ENCODE measurements at places on chromosomes 2 and 18. TPM values are rescaled to one million over a fixed set of nuclear protein-coding genes. Genes with fewer than 3 reads are reported as not detected.

Gene DNMT3A
- 35.6 TPM for total RNA-seq

Gene SIX2
- 0.38 TPM for total RNA-seq

Gene CLASP1
- 45.8 TPM for total RNA-seq

Gene DLGAP1
- 3.8 TPM for total RNA-seq

Gene LRRC30
- total RNA-seq: not detected

Gene SRBD1
- total RNA-seq: 15.4 TPM

- no peaks in the 10 kb centered on the region for H3K27me3 ChIP-seq
- H3K4me1 ChIP-seq: no peaks in the 10 kb centered on the region
- H3K27ac ChIP-seq: no peak overlapping the region
- no peak overlapping the region for H3K4me3 ChIP-seq
- H3K36me3 ChIP-seq: no peaks in the 10 kb centered on the region
Measured at GRCh38 chr2:227890495-227891079, 19.2 kb downstream of the DAW1 start.

DNA sequence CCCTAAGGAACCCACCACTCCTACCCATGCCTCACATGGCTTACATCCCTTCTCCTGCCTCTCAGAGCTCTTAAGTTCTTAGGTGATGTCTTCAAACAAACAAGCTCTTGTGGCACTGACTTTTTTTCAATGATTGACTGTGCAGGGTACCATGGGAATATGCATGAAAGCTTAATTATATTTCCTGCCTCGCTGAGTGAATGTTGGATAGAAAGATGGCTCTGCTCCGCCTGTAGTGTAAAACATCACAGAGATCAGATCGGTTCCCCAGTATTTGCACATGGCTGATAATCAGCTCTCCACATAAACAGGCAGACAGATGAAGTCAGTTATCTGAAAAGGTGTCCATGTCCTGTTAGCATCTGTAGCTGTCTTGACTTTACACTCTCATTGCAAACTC lies 820.8 kb downstream of the TDRD15 start:
- no peak overlapping the region for H3K27ac ChIP-seq
- no peaks in the 10 kb centered on the region for H3K27me3 ChIP-seq
- H3K4me1 ChIP-seq: no peaks in the 10 kb centered on the region

DNA sequence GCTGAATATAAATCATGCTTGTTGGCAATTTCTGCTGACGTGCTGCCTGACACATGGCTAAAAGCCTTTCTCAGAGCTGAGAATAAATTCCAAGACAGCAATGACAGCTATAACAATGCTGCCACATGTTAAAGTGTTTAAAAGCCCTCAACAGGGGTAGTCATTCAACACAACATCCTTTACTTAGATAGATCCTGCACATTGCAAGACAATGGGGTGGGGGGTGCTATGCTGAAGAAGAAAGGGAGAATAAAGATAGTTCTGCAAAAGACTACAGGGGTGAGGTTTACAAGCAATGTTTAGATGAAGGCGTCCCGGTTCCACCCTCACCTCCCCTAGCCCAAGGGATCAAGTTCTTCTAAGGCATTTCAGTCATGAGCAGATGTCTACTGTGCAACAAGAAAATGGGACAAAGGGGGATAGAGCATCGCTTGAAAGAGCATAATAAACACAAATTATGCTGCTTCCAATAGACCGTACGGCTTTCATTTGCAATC lies 291.0 kb upstream of the ACVR2A start:
- no peaks in the 10 kb centered on the region for H3K27me3 ChIP-seq
- no peaks in the 10 kb centered on the region for H3K36me3 ChIP-seq
- DNase-seq: no peak
- H3K4me3 ChIP-seq: no peak overlapping the region

DNA sequence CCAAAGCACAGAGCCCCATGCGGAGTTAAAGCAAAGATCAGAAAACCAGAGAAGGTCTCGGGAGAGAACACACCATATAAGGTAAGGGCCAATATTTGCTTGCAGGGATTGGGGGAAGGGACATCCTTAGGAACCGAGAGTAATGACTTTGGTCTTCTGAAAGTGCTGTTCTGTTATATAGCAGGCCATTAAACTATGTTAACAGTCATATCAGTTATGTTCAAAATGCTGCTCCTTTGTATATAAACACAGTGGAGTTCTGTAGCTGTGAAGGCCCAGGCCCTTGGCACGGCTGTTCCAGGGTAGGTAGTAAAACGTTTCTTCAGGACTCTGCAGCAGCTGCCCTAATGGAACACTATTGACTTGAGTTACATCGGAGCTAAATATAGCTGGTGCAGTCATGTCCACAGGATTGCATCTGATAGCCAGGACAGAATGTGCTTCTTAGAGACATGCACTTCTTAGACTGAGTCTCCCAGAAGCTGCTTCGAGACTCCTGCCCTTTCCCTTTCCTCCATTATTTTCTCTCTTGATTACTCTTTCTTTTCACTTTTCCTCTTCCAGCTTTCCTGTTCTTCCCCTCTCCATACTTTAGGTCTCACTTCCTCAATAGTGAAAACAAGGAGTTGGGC lies 122.4 kb downstream of the SETBP1 start:
- peaks cover 10% of the 10 kb centered on the region for H3K4me1 ChIP-seq
- H3K36me3 ChIP-seq: no peaks in the 10 kb centered on the region
- DNase-seq: no peak
- H3K4me3 ChIP-seq: no peak overlapping the region
- H3K27me3 ChIP-seq: no peaks in the 10 kb centered on the region

- DNase-seq: no peak
- H3K27ac ChIP-seq: no peak overlapping the region
- no peaks in the 10 kb centered on the region for H3K27me3 ChIP-seq
- no peaks in the 10 kb centered on the region for H3K4me1 ChIP-seq
- H3K4me3 ChIP-seq: no peak overlapping the region
Measured at GRCh38 chr2:62363166-62363565, 142.8 kb downstream of the TMEM17 start.

- H3K27ac ChIP-seq: no peak overlapping the region
- no peaks in the 10 kb centered on the region for H3K4me1 ChIP-seq
- H3K4me3 ChIP-seq: no peak overlapping the region
Measured at GRCh38 chr18:23369266-23369665, 83.8 kb upstream of the RIOK3 start.

GRCh38 chr2:102251042-102251848 lies 60.1 kb upstream of the IL1RL1 start:
- no peaks in the 10 kb centered on the region for H3K27me3 ChIP-seq
- H3K4me1 ChIP-seq: peaks cover 15% of the 10 kb centered on the region
- H3K4me3 ChIP-seq: peak overlapping the region; percentile 43
- peak; percentile 83 for DNase-seq
- H3K27ac ChIP-seq: peak overlapping the region; percentile 61

- no peak overlapping the region for H3K4me3 ChIP-seq
- H3K4me1 ChIP-seq: no peaks in the 10 kb centered on the region
- no peak for DNase-seq
- H3K27me3 ChIP-seq: no peaks in the 10 kb centered on the region
Measured at GRCh38 chr2:215652388-215652787, 216.5 kb upstream of the FN1 start.

- H3K4me3 ChIP-seq: no peak overlapping the region
- H3K4me1 ChIP-seq: no peaks in the 10 kb centered on the region
- no peak overlapping the region for H3K27ac ChIP-seq
- H3K36me3 ChIP-seq: peaks cover 89% of the 10 kb centered on the region
- H3K27me3 ChIP-seq: no peaks in the 10 kb centered on the region
- DNase-seq: no peak
Measured at GRCh38 chr2:61244694-61245093, 82.7 kb downstream of the C2orf74 start.
